ENCODE measurements at places on chromosomes 16 and 17.

GRCh38 chr17:30095507-30096244, 20.9 kb upstream of the NSRP1 start:
- DNase-seq: no peak

DNA sequence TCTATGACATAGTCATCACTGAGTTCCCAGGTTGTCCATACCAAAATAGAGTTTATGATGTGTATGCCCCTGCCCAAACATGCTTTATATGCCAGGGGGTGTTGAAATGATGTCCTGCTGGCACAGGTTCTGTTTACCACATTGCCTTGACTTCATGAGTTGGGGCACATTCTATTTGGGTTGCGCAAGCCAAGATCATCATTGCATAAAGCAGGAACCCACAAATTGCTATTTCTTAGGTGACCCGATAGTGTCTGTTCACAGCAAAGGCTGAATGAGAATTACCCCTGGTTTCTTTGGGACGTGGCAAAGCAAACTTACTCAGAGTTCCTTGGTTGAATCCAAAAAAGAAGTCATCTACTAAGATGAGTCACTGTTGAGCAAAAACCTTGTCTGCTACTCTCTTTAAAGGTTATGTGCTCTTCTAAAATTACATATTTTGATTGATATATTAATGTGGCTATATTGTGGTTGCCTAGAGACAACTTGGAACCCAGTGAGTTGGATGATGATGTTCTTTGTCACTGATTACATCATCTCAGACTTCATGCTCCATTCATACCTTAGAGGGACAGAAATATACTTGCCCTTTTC, 912.6 kb upstream of the SOX9 start:
- no peak for DNase-seq

DNA sequence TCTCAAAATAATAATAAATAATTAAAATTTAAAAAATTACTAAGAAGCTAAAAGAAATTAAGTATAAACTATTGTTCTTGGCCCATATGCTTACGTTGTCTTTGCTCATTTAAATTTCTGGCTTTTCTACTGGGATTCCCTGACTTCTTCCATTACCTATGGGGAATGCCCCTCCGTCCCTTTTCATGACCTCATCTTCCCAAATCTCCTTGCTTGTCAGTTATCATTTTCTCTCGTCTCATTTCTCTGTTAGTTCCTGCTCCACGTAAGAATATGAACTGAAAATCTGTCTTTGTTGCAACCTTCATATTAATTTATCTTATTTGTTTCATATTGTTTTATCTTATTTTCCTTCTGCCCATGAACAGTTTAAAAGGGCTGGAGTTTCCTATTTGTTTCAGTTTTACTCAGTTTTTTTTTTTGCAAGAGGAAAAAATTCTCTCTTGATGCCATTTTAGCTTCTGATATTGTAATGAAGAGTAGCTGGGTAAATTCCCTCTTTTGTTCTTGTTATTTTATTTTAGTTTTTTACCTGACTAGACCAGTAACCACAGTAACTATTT, 2.5 kb upstream of the DNAJA2 start:
- no peak for DNase-seq

GRCh38 chr17:28398280-28398981, 7.6 kb downstream of the SLC46A1 start:
- DNase-seq: no peak

DNA sequence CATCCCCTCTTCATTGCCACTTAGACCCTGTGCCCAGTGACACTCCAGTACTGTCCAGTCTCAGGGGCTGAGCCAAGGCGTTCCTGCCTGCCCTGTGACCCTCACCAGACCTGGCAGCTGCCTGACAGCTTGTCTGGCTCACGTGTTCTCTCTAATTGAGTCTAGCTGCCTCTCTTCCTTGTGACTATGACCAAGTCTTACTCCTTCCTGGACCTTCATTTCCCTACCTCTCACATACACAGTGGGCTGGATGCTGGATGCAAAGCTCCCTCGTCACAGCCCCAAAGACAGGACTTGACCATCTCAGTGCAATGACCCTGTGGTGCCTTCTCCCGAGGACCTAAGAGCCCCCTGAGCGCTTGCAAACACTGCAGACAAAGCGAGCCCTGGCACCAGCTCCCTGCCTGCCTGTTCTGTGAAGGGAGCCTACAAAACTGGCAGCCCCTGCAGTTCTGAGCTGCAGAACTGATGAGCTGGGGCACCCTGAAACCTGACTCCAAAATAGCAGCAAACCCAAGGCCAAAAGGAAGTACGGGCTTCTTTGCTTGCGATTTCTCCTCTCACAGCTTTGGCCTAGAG, 1.7 kb downstream of the DEXI start:
- DNase-seq: no peak

GRCh38 chr17:82213251-82214011, 789 bp upstream of the CCDC57 start:
- DNase-seq: peak; percentile 62

- DNase-seq: no peak
Observed at GRCh38 chr16:27778926-27779570, 229.1 kb downstream of the KATNIP start.

- DNase-seq: no peak
Observed at GRCh38 chr16:84391151-84392030, 23.1 kb downstream of the ATP2C2 start.

DNA sequence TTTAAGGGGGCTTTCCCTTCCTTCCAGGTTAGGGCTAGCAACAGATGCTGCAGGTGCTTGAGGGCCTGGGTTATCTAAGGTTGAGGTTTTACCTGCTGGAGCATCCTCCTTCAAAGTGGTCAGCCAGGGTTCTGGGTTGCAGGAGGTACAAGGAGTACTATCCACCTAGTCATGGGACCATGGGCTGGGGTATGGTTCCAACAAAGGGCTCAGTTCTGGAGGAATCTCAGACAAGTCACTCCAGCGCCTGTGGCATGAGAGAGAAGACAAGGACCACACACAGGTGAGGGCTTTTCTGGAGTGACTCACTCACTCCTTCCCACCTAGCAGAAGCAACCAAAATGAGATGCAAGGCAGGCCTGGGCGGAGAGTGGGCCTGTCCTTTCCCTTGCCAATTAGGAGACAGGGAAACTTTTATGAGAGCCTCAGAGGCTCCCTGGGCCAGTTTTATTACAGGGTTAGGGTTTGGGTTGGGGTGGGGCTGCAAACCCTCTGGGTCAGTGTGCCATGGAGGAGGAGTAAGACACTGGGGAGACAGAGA, 2.2 kb downstream of the MYO19 start:
- no peak for DNase-seq

DNA sequence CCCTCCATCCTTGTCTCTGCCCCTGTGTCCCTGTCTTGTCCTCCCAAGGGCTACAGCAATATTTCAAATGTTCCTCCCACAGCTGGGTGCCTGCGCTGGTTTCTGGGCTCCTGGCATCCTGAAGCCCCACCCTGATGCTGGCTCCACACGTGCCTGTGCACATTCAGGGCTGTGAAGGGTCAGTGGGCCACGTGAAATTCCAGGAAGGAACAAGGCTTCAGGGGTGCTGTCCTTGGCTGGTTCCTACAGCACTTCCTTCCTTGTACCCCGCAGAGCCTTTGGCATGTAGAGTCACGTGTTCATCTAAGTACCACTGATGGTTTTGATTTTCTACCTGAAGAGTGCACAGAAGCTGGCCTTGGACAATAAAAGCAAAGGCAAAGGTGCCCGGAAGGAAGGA, 57.7 kb upstream of the NLK start:
- no peak for DNase-seq

DNA sequence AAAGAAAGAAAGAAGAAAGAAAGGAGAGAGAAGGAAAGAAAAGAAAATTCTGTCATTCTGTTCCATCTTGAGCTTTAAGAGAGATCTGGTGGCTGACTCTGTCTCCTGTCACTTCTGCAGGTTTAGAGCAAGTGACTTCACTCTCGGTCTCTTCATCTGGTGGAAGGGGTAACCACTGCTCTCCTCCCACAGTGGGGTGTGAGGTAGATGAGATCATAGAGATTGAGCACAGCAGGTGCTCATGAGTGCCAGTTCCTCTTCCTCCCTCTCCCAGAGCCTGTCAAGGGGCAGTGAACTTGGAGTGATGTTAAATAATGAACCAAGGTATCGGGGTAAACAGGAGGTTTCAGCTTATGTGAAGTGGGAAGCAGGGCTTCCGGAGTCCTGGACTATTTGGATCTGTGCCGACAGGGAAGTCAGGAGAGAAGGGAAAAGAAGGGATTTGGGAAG, 47.7 kb downstream of the BEAN1 start:
- DNase-seq: no peak

GRCh38 chr17:46010597-46011186, 11.6 kb downstream of the STH start:
- DNase-seq: no peak

- DNase-seq: no peak
Observed at GRCh38 chr16:55634193-55634592, 21.6 kb upstream of the SLC6A2 start.

DNA sequence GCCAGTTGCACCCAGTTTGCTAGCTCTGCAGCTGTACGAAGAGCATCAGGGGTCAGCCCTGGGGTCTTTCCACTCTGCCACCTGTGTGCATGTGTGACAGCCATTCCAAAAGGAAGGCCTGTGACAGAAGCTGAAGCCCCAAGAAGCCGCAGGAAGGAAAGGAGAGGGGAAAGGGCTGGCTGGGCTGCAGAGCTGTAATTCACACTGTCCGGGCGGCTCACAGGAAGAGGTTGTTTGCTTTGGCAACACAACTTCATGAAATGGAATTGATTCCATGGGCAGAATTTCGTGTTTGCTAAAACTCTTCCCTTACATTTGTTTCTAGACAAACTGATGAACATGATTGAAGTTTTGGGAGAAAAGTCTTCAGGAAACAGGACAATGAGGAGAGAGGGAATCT, 14.8 kb downstream of the TMEM204 start:
- no peak for DNase-seq

GRCh38 chr17:37735165-37735564, 9.7 kb downstream of the HNF1B start:
- DNase-seq: no peak

DNA sequence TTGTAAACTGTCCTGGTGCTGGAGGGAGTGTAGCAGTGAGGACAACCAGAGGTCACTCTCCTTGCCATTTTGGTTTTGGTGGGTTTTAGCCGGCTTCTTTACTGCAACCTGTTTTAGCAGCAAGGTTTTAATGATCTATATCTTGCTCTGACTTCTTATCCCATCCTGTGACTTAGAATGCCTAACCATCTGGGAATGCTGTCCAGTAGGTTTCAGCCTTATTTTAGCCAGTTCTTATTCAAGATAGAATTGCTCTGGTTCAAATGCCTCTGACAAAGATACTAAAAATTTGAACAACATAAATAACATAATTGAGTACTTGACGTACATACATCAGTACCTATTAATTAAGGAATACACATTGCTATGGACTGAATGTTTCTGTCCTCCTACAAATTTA, 93.3 kb upstream of the TOM1L1 start:
- no peak for DNase-seq

GRCh38 chr16:88509749-88510069, 56.6 kb downstream of the ZFPM1 start:
- DNase-seq: no peak

DNA sequence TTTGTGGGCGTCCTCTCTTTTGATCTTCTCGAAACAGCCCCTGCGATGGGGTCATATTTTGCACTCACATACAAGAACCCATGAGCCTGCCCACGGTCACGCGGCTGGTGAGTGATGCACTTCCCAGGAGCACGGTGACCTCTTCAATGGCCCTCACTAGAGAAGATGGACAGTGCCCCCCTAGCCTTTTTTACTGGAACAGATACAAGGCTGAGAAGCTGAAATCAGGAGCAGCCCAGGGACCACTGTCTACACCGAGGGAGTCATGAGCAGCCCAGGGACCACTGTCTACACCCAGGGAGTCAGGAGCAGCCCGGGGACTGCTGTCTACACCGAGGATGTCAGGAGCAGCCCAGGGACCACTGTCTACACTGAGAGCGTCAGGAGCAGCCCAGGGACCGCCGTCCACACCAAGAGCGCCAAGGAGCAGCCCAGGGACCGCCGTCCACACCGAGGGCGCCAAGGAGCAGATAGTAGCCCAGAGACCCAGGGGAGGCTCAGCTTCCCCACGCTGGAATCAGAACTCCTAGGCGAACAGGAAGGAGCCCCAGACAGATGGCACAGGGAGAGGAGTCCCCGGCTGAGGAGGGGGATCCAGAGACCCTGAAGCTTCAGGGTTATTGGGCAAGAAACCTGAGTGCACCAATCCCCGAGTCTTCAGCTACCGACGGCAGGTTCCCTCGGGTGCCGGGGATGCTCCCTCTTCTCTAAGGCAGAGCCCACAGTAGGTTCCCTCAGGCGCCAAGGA, 23.7 kb downstream of the ACSF3 start:
- DNase-seq: no peak

GRCh38 chr17:77898521-77899434, 59.7 kb upstream of the TNRC6C start:
- DNase-seq: no peak

GRCh38 chr17:61551255-61551742, 39.7 kb downstream of the NACA2 start:
- no peak for DNase-seq

DNA sequence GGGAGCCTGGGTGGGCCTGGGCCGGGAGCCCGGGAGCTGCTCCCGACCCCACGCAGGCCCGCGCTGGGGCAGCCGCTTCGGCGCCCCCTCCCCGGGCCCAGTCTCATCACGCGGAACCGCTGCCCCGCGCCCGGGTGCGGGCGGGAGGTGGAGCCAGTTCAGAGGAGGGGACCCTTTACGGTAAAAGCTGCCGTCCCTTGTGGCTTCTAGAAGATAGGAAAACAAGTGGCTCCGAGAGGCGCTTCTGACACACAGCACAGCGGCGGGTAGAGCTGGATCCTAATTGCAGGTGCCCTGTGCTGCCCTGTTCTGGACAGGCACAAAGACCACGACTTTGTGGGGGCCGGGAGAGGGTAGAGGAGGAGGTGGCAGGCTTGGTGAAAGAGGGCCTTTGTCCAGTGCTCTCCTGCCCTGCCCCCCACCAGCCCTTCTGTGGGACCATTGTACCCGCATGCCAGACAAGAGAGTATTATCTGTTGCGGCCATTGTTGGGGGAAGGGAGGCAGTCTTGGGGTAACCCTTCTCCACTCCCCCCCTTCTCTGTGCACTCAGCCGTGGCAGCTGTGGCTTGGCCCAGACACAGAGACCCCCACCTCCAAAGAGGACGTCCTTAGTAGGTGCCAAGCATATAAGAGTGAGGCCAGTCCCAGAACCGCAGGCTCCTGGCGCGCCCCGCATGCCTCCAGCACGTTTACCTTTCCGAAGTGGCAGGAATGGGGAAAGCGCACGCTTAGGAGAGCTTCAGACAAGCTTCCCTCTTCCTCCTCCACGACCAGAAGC, 736 bp downstream of the CNP start:
- DNase-seq: peak; percentile 14

- peak; percentile 10 for DNase-seq
Observed at GRCh38 chr16:16025214-16025968, 76.0 kb downstream of the ABCC1 start.

- peak; percentile 73 for DNase-seq
Observed at GRCh38 chr17:82863941-82864712, 24.3 kb upstream of the ZNF750 start.

Measured in stimulated activated CD4-positive, alpha-beta T cell treated with anti-CD3 and anti-CD28 coated beads, Interleukin-1b, Interleukin-23, amount 100 ng/mL, for 1 hour (primary cell).